ENCODE measurements at places on chromosomes 16 and 17. TPM values are rescaled to one million over a fixed set of nuclear protein-coding genes. Genes with fewer than 3 reads are reported as not detected.
A peak's percentile ranks its signal among the peaks of the same experiment; 100 is the strongest.

Gene RAMP2
- 2.4 TPM for polyA plus RNA-seq

Gene CLDN6
- polyA plus RNA-seq: 0.32 TPM

Gene C17orf113
- polyA plus RNA-seq: not detected

Gene GP2
- not detected for polyA plus RNA-seq

Gene MFSD6L
- not detected for polyA plus RNA-seq

Gene CA4
- polyA plus RNA-seq: not detected

Gene SMTNL2
- not detected for polyA plus RNA-seq

DNA sequence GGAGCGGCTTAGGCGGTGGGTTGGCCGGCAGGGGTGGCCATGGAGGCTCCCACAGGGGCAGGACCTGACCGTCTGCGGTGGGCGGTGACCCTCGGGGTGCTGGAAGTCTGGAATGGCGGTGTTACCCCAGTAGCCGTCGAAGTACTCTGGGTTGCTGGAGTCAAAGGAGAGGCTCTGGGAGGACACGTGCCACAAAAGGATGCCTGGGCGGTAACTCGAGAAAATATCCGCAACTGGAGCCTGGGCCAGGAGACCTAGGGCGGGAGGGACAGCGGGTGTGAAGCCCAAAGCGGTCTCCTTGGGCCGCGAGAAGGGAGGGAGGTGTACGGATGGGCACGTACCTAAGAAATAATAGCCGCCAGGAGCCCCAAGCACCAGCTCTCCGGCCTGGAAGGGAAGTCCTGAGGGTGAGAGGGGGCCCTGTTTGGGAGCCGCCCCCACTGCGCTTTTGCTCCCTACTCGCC is 4.6 kb downstream of the ITGA2B start:
- H3K4me3 ChIP-seq: peak overlapping the region; percentile 74
- peaks cover 24% of the 10 kb centered on the region for H3K27me3 ChIP-seq
- no peak overlapping the region for H3K27ac ChIP-seq
- no peaks in the 10 kb centered on the region for H3K4me1 ChIP-seq
- no peaks in the 10 kb centered on the region for H3K36me3 ChIP-seq

GRCh38 chr16:17270683-17271109 is 200.1 kb downstream of the XYLT1 start:
- H3K4me1 ChIP-seq: peaks cover 33% of the 10 kb centered on the region
- no peaks in the 10 kb centered on the region for H3K36me3 ChIP-seq
- no peak overlapping the region for H3K4me3 ChIP-seq
- H3K27me3 ChIP-seq: no peaks in the 10 kb centered on the region
- no peak for DNase-seq

DNA sequence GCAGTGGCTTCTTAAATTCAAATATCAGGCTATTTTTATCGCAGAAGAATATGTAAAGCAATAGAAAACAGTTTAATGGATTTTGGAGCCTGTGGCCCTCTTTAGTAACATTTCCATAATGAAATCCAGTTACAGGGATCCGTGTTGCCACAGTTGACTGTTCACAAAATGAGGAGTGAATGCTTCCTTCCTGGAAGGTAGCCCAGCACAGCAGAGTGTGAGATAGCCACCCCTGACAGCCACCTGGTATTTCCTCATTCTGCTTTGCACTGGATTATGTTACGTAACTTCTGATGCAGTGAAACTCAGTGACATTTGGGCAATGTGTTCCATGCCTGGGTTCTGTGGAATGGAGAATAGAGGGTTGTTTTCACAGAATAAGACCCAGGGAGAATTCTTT is 517.2 kb downstream of the RBFOX1 start:
- H3K36me3 ChIP-seq: no peaks in the 10 kb centered on the region
- H3K27ac ChIP-seq: no peak overlapping the region
- DNase-seq: no peak
- H3K4me1 ChIP-seq: no peaks in the 10 kb centered on the region
- H3K4me3 ChIP-seq: no peak overlapping the region

- H3K36me3 ChIP-seq: 0 out of 2 replicates have a peak, but pooled peaks cover 6% of the 10 kb centered on the region
- H3K4me1 ChIP-seq: 0 out of 2 replicates have a peak, but pooled peaks cover 3% of the 10 kb centered on the region
- no peak overlapping the region for H3K4me3 ChIP-seq
- DNase-seq: peak; percentile 20
- no peak overlapping the region for H3K27ac ChIP-seq
- no peaks in the 10 kb centered on the region for H3K27me3 ChIP-seq
These were observed 56.6 kb downstream of the USP32 start for GRCh38 chr17:60335289-60335688.

- H3K4me1 ChIP-seq: no peaks in the 10 kb centered on the region
- no peak overlapping the region for H3K4me3 ChIP-seq
- DNase-seq: no peak
- H3K27ac ChIP-seq: no peak overlapping the region
- H3K27me3 ChIP-seq: no peaks in the 10 kb centered on the region
These were observed 4.7 kb downstream of the CORO1A start for GRCh38 chr16:30187971-30188561.

GRCh38 chr16:4087990-4088577 is 28.2 kb downstream of the ADCY9 start:
- no peak overlapping the region for H3K4me3 ChIP-seq
- no peak for DNase-seq
- no peaks in the 10 kb centered on the region for H3K27me3 ChIP-seq
- H3K4me1 ChIP-seq: peaks cover 16% of the 10 kb centered on the region
- no peaks in the 10 kb centered on the region for H3K36me3 ChIP-seq

DNA sequence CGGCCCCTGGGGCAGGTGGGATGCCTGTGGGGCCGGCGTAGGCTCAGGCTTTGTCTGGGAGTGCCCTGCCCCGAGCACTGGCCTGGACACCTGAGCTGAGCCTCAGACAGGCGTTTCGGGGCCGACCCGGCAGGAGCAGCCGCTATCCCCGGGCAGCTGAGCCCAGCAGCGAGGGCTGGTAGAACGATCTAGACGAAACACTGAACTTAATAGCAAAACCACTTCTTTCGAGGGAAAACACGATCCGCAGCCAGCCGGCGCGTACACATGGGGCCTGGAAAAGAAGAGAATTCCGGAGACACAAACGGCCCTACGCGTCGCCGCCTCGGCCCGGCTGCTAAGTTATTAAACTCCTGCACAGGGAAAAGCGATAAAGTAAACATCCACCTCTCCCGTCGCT is 22.0 kb upstream of the SSTR5 start:
- no peak for DNase-seq
- H3K36me3 ChIP-seq: no peaks in the 10 kb centered on the region
- no peak overlapping the region for H3K4me3 ChIP-seq
- H3K27me3 ChIP-seq: no peaks in the 10 kb centered on the region

DNA sequence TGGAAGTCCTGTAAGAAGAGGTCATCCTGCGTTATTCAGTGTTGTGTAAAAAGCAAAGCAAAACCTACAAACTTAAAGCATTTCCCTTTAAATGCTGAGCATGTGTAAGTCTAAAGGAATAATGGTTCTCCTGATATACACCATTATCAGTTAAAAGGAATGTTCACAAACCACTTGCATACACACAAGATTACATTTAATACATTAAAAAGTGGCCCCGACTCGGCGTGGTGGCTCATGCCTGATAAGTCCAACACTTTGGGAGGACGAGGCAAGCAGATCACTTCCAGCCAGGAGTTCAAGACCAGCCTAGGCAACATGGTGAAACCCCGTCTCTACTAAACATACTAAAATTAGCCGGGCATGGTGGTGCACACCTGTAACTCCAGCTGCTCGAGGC is 30.5 kb downstream of the CPPED1 start:
- no peak for DNase-seq
- H3K27me3 ChIP-seq: no peaks in the 10 kb centered on the region
- H3K36me3 ChIP-seq: no peaks in the 10 kb centered on the region

- H3K27ac ChIP-seq: no peak overlapping the region
- DNase-seq: no peak
- no peak overlapping the region for H3K4me3 ChIP-seq
- no peaks in the 10 kb centered on the region for H3K27me3 ChIP-seq
- H3K4me1 ChIP-seq: no peaks in the 10 kb centered on the region
- no peaks in the 10 kb centered on the region for H3K36me3 ChIP-seq
These were observed 20.2 kb downstream of the TSPOAP1 start for GRCh38 chr17:58308173-58308984.

GRCh38 chr17:77480509-77481215 is 339.9 kb downstream of the SEC14L1 start:
- no peaks in the 10 kb centered on the region for H3K36me3 ChIP-seq
- no peak overlapping the region for H3K4me3 ChIP-seq
- H3K4me1 ChIP-seq: peaks cover 26% of the 10 kb centered on the region
- H3K27ac ChIP-seq: no peak overlapping the region
- no peak for DNase-seq

- peak overlapping the region; percentile 91 for H3K27ac ChIP-seq
- peak; percentile 71 for DNase-seq
- no peaks in the 10 kb centered on the region for H3K36me3 ChIP-seq
These were observed 163.4 kb downstream of the SEC14L1 start for GRCh38 chr17:77304051-77304745.

DNA sequence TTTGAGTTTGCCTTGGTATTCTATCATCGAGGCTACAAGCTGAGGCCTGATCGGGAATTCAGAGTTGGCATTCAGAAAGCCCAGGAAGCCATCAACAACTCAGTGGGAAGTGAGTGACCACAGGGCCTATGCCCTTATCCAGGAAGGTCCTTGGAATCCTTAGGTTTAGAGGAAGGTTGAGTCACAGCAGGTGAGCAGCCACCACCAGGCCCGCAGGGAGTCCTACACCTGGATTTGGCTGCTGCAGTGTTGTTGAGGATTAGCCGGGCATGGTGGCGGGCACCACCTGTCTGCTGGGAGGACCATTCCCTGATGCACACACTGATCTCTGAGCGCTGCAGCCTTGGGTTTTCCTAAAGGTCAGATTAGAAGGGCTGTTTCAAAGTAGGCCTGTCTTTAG is 5.2 kb downstream of the ODAD4 start:
- no peaks in the 10 kb centered on the region for H3K36me3 ChIP-seq
- no peak overlapping the region for H3K4me3 ChIP-seq
- H3K27me3 ChIP-seq: no peaks in the 10 kb centered on the region

GRCh38 chr16:20023190-20023589 is 50.5 kb downstream of the GPR139 start:
- peak; percentile 18 for DNase-seq
- H3K27ac ChIP-seq: no peak overlapping the region
- no peaks in the 10 kb centered on the region for H3K27me3 ChIP-seq
- H3K4me1 ChIP-seq: no peaks in the 10 kb centered on the region

- no peaks in the 10 kb centered on the region for H3K36me3 ChIP-seq
- no peaks in the 10 kb centered on the region for H3K27me3 ChIP-seq
- no peaks in the 10 kb centered on the region for H3K4me1 ChIP-seq
- no peak overlapping the region for H3K27ac ChIP-seq
- H3K4me3 ChIP-seq: no peak overlapping the region
These were observed 983.9 kb upstream of the EEF2KMT start for GRCh38 chr16:6081320-6081976.

- no peaks in the 10 kb centered on the region for H3K36me3 ChIP-seq
- no peak overlapping the region for H3K27ac ChIP-seq
- no peaks in the 10 kb centered on the region for H3K27me3 ChIP-seq
- peak; percentile 75 for DNase-seq
- peak overlapping the region; percentile 28 for H3K4me3 ChIP-seq
- no peaks in the 10 kb centered on the region for H3K4me1 ChIP-seq
These were observed 10.7 kb downstream of the TBX2 start for GRCh38 chr17:61410141-61411010.

DNA sequence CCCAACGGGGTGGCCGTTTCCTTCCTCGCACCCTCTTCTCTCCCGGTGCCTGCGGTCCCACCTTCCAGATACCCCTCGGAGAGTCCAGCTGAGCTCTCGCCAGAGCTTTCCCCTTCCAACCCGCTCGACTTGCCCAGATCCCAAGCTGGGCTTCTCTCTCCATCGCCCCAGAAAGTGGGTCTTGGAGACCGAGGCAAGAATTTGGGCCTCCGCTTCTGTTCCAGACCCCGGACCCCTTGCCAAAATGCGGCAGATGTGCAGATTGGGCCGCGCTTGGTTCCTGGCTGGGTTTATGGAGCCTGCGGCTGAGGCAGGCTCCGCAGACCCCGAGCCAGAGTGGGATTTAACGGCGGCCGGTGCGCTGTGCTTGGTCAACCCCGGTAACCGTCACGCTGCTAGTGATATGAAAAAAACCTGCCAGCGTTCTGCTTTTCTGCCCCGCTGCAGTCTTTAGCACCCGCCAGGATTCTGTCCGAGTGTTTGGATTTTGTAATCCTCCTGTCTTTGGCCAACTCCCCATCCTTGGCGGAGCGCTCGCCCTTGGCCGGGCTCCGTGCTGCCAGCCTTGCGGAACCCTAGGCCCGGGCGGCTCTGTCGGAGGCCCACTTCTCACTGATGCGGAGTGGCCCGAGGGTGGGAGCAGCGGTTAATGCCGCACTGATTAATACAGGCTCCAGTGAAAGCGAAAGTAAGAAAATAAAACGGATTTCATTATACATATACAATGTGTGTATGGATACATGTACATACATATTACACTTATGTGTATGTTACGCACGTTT is 754 bp upstream of the SLFN11 start:
- DNase-seq: peak; percentile 80
- peak overlapping the region; percentile 97 for H3K27ac ChIP-seq
- H3K4me3 ChIP-seq: peak overlapping the region; percentile 92

DNA sequence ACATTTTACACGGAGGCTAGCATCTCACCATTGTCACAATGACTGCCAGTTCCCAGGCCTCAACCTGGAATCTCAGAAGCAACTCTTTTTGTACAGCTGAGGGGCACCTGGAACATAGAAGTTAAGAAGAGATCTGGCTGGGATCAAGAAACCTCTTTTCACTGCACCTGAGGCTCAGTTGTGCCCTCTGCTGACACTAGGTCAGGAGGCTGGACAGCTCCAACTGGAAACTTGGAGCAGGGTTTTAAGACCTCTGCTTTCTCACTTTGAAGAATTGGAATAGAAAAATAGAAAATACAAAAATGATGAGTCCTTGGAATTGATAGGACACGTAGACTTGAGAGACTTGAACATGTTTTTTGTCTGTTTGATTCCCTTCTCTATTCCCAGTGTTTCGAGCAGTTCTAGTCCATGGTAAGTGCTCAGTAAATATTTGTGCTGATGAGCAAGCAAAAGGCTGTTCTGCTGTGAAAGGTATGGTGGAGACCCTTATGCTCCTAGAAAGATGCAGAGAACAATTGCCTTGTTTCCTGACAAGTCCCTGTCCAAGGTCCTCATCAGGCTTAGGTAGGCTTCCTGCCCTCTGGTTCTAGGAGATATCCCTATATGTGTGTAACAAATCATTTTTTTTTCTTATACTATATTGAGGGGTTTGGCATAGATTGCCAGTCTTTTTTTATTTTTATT is 13.6 kb upstream of the PPM1D start:
- DNase-seq: peak; percentile 32
- H3K4me3 ChIP-seq: no peak overlapping the region
- H3K4me1 ChIP-seq: no peaks in the 10 kb centered on the region
- no peaks in the 10 kb centered on the region for H3K27me3 ChIP-seq
- no peaks in the 10 kb centered on the region for H3K36me3 ChIP-seq

- no peaks in the 10 kb centered on the region for H3K36me3 ChIP-seq
- no peaks in the 10 kb centered on the region for H3K27me3 ChIP-seq
- no peak overlapping the region for H3K27ac ChIP-seq
- H3K4me1 ChIP-seq: no peaks in the 10 kb centered on the region
- no peak for DNase-seq
- H3K4me3 ChIP-seq: no peak overlapping the region
These were observed 45.4 kb downstream of the C16orf78 start for GRCh38 chr16:49419006-49419405.

- H3K36me3 ChIP-seq: no peaks in the 10 kb centered on the region
- no peaks in the 10 kb centered on the region for H3K27me3 ChIP-seq
- no peaks in the 10 kb centered on the region for H3K4me1 ChIP-seq
These were observed 29.5 kb downstream of the SBK1 start for GRCh38 chr16:28321700-28322411.

Measured in GM23248 (cell line).